ENCODE measurements at places on chromosomes 1 and 21.

GRCh38 chr1:76433526-76433925, 359.0 kb downstream of the ST6GALNAC3 start:
- H3K27me3 ChIP-seq: no peaks in the 10 kb centered on the region
- no peak for DNase-seq
- H3K4me1 ChIP-seq: peaks cover 15% of the 10 kb centered on the region
- H3K4me3 ChIP-seq: no peak overlapping the region
- H3K27ac ChIP-seq: no peak overlapping the region

DNA sequence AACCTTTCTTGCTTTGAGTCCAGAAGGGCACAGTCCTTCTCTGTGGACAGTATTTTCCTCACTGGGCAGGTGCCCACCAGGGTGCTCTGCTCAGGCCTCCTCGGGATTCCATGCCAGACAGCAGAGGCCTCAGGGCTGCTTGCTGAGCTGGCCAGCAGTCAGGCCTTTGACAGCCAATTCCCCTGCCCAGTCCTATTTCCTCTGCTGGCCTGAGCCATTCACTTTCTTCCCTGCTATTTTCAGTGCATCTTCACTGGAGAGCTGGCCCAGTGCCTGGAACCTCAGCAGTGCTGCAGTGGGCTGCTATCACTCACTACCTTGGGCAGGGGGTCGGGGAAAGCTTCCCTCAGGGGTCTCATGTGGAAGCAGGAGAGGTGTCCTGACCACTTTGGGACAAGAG, 33.2 kb downstream of the KCNA10 start:
- peaks cover 13% of the 10 kb centered on the region for H3K4me1 ChIP-seq
- no peaks in the 10 kb centered on the region for H3K36me3 ChIP-seq
- H3K27ac ChIP-seq: no peak overlapping the region
- no peaks in the 10 kb centered on the region for H3K27me3 ChIP-seq
- no peak for DNase-seq

- H3K27me3 ChIP-seq: no peaks in the 10 kb centered on the region
- DNase-seq: no peak
- no peaks in the 10 kb centered on the region for H3K4me1 ChIP-seq
- no peak overlapping the region for H3K4me3 ChIP-seq
These were observed 57.8 kb upstream of the PGD start for GRCh38 chr1:10340930-10341590.

GRCh38 chr1:1093610-1093943, 19.5 kb upstream of the RNF223 start:
- no peak overlapping the region for H3K4me3 ChIP-seq
- no peak for DNase-seq
- H3K27me3 ChIP-seq: no peaks in the 10 kb centered on the region
- H3K27ac ChIP-seq: no peak overlapping the region
- no peaks in the 10 kb centered on the region for H3K4me1 ChIP-seq
